Tongue (tissue), 3 donors: ENCODE measurements at places on chromosomes 6 and 20.

DNA sequence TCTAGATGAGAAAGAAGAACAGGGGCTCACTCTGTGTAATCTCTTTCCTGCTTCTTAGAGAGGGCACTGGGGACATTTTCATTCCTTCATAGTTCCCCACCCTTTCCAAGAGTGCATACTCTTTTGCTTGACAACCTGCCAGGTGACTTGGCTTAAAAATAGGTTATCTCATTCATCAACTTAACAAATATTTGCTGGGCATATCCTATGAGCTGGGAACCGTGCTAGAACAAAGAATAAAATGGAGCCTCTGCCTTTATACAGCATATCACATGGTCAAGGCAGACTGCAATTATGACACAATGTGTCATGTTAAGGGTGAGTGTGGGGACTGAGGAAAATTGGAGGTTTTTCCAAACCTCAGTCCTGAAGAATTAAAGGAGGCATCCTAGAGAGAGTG lies 209.8 kb upstream of the FOXA2 start:
- DNase-seq: peak; percentile 58

- no peak for DNase-seq
These were observed 223.8 kb downstream of the HAO1 start for GRCh38 chr20:7716286-7716972.

DNA sequence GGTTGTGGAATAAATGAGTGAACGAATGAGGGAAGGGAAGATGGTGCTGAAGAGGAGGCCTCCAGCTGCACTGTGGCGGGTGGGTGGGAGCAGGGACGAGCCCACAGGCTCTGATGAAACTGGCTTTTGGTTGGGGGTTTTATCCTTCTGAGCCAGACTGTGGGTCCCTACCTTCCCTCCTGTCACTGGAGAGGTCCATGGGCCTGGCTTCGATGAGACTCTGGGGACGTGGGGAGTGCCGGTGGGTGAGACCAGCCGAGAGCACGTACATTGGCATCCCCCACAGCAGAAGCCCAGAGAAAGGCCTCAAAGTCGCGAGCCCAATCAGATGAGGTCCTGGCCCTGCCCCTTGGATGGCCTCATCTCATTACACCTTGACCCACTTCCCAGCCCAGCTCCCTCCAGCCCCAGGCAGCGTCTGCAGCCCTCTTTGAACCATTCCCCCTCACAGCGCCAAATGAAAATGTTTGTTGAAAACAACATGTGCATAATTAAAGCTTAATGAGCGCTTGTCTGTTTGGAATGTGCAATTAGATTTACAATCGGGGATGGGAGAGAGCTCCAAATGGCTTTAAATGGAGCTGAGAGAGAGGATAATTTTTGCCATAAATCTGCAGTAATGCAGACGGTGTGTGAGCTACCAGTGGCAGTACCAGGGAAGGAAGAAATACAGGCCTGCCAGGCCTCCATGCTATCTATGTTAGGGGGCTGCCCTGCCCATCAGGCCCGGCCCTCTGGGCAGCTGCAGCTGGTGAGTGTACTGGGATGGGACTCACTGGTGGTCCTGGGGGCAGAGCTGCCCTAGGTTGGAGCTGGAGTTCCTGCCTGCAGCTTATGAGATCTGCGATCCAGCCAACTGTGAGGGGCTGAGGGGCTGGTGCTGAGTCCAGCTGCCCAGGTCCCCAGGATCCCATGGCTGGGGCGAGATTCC lies 47.2 kb downstream of the TOX2 start:
- DNase-seq: no peak

GRCh38 chr6:154167126-154167525 lies 128.1 kb downstream of the OPRM1 start:
- no peak for DNase-seq

DNA sequence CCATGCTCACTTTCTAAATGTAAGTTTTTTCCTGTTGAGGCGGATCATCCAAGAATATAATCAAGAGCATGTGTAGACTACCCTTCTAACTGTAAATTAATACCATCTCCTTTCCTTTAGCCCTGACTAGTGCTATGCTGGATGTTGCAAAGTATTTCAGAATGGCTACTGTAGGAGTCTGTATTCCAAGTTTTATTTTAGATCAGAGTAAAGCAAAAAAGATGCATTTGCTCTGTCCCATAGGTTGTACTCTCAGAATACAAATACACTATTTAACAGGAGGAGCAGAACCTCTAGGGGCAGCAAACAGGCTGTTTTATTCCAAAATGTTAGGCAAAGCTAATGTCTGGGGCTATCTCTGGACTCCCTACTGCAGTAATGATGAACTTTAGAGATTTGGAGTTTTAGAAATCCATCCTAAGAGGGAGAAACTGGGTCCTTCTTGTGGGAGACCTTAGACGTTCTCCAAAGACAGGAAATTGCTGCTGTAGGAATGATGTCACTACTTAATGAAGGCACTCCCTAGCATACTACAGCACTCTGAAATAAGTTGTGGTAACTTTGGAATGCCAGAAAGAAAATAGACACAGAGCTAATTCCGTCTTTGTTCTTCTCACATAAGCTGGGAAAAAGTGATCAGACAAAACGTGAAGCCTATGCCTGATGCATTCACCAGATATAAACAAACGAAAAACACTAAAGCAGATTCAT lies 392.4 kb upstream of the HS3ST5 start:
- DNase-seq: peak; percentile 20

DNA sequence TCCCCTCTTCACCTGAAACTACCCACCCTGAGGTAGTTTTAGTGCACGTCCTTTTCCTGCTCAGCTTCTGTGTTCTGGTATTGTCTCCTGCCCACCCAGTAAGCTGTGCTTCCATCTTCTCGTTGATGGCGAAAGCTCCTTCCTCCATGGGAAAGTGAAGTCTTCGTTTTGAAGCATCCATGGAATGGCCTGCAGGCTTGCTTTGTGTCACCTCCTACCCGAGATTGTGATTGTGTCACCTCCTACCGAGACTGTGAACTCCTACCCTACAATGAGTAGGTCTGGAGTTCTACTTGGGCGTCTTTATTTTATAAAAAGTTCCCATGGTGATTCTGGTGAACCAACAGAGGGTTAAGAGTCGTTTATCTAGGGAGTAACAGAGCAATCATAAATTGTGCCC lies 25.9 kb downstream of the SLC9A8 start:
- no peak for DNase-seq
